ENCODE measurements at places on chromosomes 2 and 18.

DNA sequence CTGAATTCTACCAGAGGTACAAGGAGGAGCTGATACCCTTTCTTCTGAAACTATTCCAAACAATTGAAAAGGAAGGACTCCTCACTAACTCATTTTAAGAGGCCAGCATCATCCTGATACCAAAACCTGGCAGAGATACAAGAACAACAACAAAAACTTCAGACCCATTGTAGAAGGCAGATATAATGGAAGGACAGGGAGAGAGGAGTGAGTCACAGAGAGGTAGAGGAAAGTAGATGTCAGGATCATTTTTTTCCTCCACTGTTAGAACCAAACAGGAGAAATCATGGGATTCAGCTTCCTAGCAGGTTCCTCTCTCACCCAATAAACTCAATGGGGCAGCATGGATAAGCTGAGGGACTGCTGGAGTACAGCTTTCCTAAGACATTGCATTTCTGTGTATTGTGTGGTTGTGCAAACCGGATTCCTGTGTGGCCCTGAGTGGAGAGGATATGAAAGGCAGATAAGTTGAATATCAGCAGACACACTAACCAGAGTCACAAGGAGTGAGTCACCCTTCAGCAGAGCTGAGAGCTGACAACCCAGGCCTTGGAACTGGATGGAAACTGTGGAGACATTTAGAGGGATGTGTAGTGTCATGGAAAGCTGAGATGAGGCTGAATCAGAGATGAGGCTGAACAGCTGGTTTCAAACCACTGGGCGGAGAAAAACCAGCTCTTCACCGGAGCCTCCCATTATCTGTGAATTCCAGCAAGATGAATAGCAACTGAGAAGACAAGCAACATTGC, 60.9 kb upstream of the MMADHC start:
- no peak for DNase-seq

DNA sequence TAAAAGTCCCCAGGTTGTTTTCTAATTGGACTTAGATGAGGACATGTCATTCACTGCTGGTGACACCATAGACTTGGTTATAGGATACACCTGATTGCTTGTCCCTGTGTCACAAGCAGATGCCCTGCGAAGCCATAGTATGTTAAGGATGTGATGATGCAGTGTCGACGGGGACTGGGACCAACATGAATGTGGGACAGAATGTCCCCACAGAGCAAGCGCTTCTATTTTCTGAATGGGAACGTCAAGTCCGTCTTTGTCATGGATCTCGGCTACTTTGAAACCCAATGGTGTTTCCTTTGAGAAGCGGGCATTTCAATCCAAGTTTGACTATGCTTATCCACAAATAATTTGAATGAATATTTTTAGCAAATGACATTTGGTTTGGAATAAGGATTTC, 2.1 kb downstream of the GCG start:
- no peak for DNase-seq

- no peak for DNase-seq
Measured at GRCh38 chr2:163731735-163732134, 4.1 kb downstream of the FIGN start.

DNA sequence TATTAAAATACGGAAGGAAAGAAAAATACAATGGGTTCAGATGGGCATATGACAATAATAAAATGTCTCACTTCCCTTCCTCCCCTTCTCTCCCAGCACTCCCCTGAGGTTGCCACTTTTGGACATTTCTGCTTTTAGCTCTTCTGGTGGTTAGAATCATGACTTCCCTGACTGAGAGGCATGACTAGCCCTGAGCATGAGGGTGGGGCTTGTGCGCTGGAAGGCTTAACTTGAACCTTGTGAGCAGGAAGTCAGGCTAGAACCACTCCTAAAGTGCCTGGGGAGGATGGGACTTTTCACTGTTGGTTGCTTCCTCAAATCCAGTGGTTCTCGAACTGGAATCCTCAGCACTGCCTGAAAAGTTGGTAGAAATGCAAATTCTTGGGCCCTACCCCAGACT, 19.7 kb upstream of the ARHGAP25 start:
- no peak for DNase-seq

DNA sequence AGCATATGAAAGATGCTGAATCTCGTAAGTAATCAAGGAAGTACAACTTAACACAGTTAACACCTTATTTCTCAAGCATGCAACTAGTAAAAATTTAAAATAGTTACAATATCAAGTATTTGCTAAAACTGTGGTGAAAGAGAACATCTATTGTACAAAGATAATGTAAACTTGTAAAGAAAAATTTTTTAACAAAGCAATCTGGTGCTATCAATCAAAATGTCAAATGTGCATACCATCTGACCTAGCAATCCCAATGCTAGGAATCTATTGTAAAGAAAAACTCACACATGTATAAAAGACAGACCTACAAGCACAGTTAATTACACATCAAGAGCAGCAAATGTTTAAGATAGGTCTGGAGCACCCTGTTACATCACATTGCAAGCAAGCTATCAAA, 90.1 kb downstream of the SLC66A3 start:
- no peak for DNase-seq

GRCh38 chr18:56086786-56087185, 498.8 kb upstream of the TCF4 start:
- DNase-seq: no peak

GRCh38 chr18:47249314-47249981, 2.0 kb downstream of the SKOR2 start:
- DNase-seq: no peak

GRCh38 chr2:236687296-236687965, 117.8 kb downstream of the ACKR3 start:
- no peak for DNase-seq

GRCh38 chr2:63643486-63643885, 54.7 kb downstream of the MDH1 start:
- DNase-seq: no peak

GRCh38 chr2:172438741-172439508, 11.5 kb downstream of the ITGA6 start:
- no peak for DNase-seq

GRCh38 chr2:54581326-54582039, 125.4 kb downstream of the SPTBN1 start:
- DNase-seq: no peak

- no peak for DNase-seq
Measured at GRCh38 chr2:23926290-23926749, 603 bp downstream of the ATAD2B start.

GRCh38 chr18:27073404-27073830, 111.7 kb downstream of the CHST9 start:
- DNase-seq: no peak

GRCh38 chr2:58553937-58554336, 312.8 kb upstream of the FANCL start:
- DNase-seq: no peak

DNA sequence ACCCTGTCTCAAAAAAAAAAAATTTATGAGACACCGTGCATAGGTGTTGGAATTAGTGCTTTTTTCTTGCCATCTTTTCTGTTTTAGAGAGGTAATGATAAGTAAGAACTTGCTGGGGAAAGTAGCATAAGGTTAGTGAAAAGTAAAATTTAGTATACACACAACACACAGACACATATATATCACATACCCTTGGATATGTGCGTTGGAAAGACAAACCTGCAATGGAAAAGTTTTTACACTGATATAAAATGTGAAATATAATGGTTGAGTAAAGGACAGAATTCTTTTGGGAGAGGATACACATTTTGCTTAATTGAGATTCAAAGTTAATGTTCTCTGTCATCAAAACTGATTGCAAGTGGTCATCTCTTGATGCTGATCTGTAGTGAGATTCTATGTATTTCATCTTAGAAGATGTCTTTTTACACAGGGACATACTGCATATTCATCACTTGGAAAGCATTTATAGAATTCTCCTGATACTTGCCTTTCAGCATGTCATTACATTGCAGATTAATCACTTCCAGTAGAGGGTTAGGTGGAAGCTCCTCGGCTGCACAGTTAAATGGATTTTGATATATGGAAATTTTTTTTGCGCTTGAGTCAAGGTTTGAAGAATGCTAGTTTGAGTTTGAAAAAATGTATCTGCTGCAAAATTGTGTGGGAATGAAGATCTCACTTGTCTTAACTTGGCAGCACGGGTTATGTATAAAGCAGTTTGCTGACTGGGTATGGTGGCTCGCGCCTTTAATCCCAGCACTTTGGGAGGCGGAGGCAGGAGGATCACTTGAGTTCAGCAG, 13.5 kb downstream of the PPP1CB start:
- no peak for DNase-seq

GRCh38 chr2:234448506-234449184, 48.2 kb downstream of the ARL4C start:
- no peak for DNase-seq

- DNase-seq: no peak
Measured at GRCh38 chr2:55399815-55400214, 19.8 kb downstream of the CCDC88A start.

- no peak for DNase-seq
Measured at GRCh38 chr18:12911929-12912703, 28.1 kb upstream of the PTPN2 start.
